ENCODE measurements at places on chromosomes 2 and 18. TPM values are rescaled to one million over a fixed set of nuclear protein-coding genes. Genes with fewer than 3 reads are reported as not detected.

- DNase-seq = no peak
Observed at GRCh38 chr2:108988796-108989713, at the start of gene EDAR. Gene EDAR (minus strand): TSS chr2:108989220. CDS start chr2:108931014, 58,206 bp downstream.

DNA sequence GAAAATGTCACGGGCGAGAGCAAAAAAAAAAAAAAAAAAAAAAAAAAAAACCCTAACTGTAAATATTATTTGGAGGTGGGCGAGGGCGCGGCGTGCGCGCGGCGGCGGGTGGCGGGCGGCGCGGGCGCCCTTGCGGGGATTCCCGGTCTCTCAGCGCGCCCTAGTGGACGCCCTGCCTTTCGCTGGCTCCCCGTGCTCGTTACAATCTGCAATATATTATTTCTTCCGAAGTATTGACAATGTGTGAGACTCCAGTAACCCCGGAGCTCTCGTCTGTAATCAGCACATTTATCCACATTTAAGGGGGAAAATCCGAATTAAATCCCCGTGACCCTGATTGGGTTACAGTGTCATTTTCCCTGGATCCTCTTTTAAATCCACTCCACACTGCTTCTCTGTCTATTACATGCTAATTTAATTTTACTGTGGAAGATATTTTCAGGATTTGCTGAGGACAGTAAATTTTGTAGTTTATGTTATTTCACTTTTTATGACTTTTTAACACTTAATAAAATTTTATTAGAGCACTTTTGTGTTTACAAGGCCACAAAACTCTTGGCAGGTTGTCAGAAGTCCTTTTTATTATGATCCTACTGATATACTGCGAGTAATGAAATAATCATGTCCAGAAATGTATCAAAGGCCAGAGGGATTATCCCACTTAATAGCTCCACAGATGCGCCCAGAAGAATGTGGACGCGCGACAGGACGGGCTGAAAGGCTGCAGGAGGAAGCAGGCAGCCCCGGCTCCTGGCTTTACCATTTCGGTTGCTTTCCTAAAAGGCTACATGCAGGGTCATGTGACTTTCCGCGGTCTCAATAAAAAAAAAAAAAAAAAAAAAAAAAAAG is 369.1 kb downstream of the MTX2 start:
- peak; percentile 68 for DNase-seq

GRCh38 chr2:120108749-120109148 is 95.9 kb downstream of the EPB41L5 start:
- no peak for DNase-seq

CYRIA gene
- total RNA-seq = 4.0 TPM

GRCh38 chr2:59590798-59591197 is 962.7 kb downstream of the BCL11A start:
- DNase-seq = no peak

- peak; percentile 83 for DNase-seq
Observed at GRCh38 chr2:216498379-216499352, at the start of gene RPL37A. Gene RPL37A (plus strand): TSS chr2:216498844. CDS start chr2:216498875, 31 bp downstream.

HOXD12 gene
- not detected for total RNA-seq

- DNase-seq = no peak
Observed at GRCh38 chr2:2362181-2362580, 31.1 kb upstream of the MYT1L start.

KCNK3 gene
- under 0.01 TPM for total RNA-seq

DNA sequence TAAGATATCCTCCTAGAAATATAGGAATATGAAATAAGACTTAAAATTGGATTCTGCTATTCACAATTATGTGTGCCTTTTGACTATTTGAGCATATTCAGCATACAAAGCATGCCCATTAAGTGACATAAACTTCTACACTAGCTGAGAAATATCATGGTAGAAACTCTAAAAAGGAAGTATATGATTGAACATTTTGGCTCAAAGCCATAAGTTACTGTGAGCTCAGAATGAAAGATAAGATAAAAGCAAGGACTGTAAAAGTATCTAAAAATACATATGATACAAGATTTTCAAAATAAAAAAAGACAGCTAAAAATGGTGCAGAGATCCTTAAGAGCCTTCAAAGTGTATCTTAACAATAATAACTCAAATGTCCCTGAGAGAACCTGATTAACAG is 340.5 kb upstream of the SLC39A10 start:
- DNase-seq = no peak

DNA sequence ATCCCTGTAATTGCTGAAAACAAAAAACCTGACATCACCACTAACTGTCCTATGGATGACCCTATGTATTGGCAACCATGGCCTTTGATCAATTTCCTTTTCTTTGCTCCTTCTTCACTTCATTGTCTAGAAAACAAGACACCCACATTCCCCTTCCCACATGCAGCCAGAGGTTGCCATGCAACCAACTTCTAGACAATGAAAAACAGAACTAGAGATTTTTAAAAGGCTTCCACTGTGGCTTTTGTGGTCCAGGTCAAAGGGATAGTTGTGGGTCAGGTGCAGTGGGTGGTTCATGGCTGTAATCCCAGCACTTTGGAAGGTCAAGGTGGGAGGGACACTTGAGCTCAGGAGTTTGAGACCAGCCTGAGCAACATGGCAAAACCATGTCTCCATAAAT is 139.3 kb upstream of the DOK6 start:
- DNase-seq = no peak

DNA sequence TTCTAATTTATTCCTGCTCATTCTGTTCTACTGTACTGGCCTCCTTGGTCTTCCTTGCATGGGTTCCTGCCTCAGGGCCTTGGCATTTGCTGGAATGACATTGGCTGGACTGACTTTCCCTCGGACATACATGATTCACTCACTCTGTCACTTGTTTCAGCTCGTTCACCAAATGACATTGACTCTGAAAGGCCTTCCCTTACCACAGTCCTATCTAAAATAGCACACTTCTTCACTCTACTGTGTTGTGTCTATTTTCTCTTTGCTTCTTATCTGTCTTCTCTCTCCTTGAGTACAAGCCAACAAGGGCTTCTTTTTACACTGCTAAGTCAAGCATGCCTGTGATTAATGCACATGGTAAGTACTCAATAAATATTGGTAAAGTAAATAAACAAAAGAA is 65.6 kb downstream of the SCG2 start:
- no peak for DNase-seq

All from hematopoietic multipotent progenitor cell (in vitro differentiated cells).